Right ventricle myocardium inferior (tissue), 1 donor: ENCODE measurements at places on chromosomes 5 and 9. TPM values are rescaled to one million over a fixed set of nuclear protein-coding genes. Genes with fewer than 3 reads are reported as not detected.

- DNase-seq, result no peak
Observed at GRCh38 chr9:28155671-28156070, 582.4 kb upstream of the C9orf72 start.

- no peak for DNase-seq
Observed at GRCh38 chr9:4508907-4509589, 18.8 kb downstream of the SLC1A1 start.

DNA sequence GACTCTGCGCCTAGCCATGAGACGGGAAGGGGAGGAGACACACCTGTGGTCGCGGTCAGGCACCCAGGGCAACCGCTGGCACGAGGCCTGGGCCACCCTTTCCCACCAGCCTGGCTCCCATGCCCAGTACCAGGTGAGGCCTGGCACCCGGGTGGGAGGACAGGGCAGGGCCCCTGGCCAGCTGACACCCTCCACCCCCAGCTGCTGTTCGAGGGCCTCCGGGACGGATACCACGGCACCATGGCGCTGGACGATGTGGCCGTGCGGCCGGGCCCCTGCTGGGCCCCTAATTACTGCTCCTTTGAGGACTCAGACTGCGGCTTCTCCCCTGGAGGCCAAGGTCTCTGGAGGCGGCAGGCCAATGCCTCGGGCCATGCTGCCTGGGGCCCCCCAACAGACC lies 5.0 kb downstream of the MAMDC4 start:
- DNase-seq, result no peak

TXNDC8 gene
- not detected for total RNA-seq

GRCh38 chr5:9439531-9440292 lies 106.2 kb downstream of the SEMA5A start:
- DNase-seq, result no peak

SOX30 gene
- 0.19 TPM for total RNA-seq

DNA sequence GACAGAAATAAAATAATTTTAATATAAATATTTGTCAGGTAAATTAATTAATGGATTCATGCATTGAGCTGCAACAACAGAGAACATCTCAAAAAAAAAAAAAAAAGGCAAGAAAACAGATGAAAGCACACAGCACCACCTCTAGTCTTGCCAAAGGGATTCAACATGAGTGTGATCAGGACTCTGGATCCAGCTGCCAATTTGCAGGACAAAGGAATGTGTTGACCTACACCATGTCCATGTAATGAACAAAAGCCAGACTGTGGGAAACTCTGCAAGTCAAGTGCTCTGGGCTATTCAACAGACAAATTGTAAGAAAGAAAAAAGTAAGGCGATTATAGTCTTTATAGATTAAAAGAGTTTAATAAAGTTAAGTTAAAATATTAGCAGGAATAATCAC lies 769.3 kb downstream of the TLR4 start:
- DNase-seq, result no peak

PCDHGB1 gene
- total RNA-seq, result 6.7 TPM

DNA sequence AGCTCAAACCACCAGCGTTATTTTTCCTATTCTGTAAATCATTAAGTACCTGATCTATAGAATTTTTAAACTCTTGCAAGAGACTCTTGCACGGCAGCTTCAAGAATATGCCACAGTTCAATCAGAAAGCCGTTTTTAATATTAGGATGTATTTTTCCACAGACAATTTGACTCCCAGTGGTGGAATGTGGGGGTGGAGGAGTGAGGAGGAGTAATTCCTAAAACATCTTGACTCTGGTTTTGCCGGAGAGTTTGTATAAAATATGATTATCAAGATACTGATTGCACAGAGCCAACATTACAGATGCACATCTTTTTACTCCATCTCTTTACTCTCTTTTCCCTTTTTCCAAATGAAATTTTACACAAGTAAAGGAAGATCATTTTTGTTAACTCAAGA lies 288.3 kb downstream of the ENC1 start:
- no peak for DNase-seq

DNA sequence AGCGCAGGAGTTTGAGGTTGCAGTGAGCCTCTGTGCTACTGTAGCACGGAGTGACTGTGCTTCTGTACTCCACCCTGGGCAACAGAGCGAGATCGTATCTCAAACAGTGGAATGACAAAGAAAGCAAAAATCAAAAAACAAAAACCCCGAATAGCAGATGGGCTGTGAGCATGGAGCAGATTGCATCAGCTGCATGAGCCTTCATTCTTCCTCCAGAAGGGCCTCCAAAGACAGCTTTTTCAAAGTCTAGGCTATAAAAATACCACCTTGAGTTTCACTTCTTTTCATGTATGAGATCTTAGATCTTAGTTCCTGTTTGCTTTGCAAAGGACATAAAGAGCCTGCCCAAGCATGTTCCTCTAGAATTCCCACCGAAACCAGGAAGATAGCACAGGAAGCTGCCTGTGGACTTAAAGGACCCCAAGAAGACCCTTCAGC lies 15.0 kb upstream of the HSPB3 start:
- DNase-seq, result no peak

- no peak for DNase-seq
Observed at GRCh38 chr9:101582553-101582952, 12.2 kb downstream of the PPP3R2 start.

- no peak for DNase-seq
Observed at GRCh38 chr9:75147638-75148037, 59.3 kb downstream of the OSTF1 start.
